A172 (cell line): ENCODE measurements at places on chromosomes 2 and 18. TPM values are rescaled to one million over a fixed set of nuclear protein-coding genes. Genes with fewer than 3 reads are reported as not detected.

FOXI3 gene
- not detected in 2 replicates for total RNA-seq

C2orf80 gene
- not detected in 2 replicates for total RNA-seq

CYTIP gene
- not detected in 2 replicates for total RNA-seq

DCC gene
- 0.03 and 0.24 TPM in 2 replicates for total RNA-seq

EPB41L3 gene
- total RNA-seq = not detected in 2 replicates

RIOK3 gene
- 42.7 and 71.1 TPM in 2 replicates for total RNA-seq

FECH gene
- 25.9 and 38.3 TPM in 2 replicates for total RNA-seq

MEP1B gene
- total RNA-seq = not detected in 2 replicates

KIF5C gene
- total RNA-seq = 14.6 and 22.9 TPM in 2 replicates

MSTN gene
- 0.02 TPM in 1 of 2 replicates, not detected in the other for total RNA-seq

ASB18 gene
- total RNA-seq = not detected in 2 replicates

MATN3 gene
- total RNA-seq = 13.4 and 16.1 TPM in 2 replicates

ACVR1C gene
- total RNA-seq = not detected in 2 replicates

LCT gene
- total RNA-seq = not detected in 2 replicates

CYS1 gene
- total RNA-seq = 4.0 and 5.9 TPM in 2 replicates

LOXL3 gene
- 3.2 TPM in 2 replicates for total RNA-seq

CDH20 gene
- not detected in 2 replicates for total RNA-seq

COLEC12 gene
- total RNA-seq = 0.02 TPM in 1 of 2 replicates, not detected in the other

NT5C1B gene
- total RNA-seq = not detected in 2 replicates

RBM43 gene
- total RNA-seq = 2.8 and 4.1 TPM in 2 replicates

AQP4 gene
- total RNA-seq = not detected in 2 replicates

KLHL30 gene
- total RNA-seq = 6.3 and 7.4 TPM in 2 replicates

ALLC gene
- total RNA-seq = not detected in 2 replicates

DOK1 gene
- total RNA-seq = 17.3 and 24.8 TPM in 2 replicates

UBE2F gene
- total RNA-seq = 74.5 and 116 TPM in 2 replicates

SKOR2 gene
- total RNA-seq = not detected in 2 replicates

PTH2R gene
- total RNA-seq = not detected in 2 replicates

EMX1 gene
- 0.34 and 0.50 TPM in 2 replicates for total RNA-seq

KIAA2012 gene
- not detected in 2 replicates for total RNA-seq

SNTG2 gene
- total RNA-seq = 0.86 TPM in 1 of 2 replicates, not detected in the other

PDE11A gene
- total RNA-seq = 0.03 and 0.91 TPM in 2 replicates

SLC66A3 gene
- 26.2 and 29.7 TPM in 2 replicates for total RNA-seq

ABI2 gene
- 57.9 and 64.0 TPM in 2 replicates for total RNA-seq

NDUFV2 gene
- total RNA-seq = 244 and 300 TPM in 2 replicates

RTP5 gene
- not detected in 2 replicates for total RNA-seq

CRACDL gene
- total RNA-seq = 0.79 and 3.1 TPM in 2 replicates

ANKRD53 gene
- total RNA-seq = not detected in 2 replicates

COMMD1 gene
- total RNA-seq = 45.9 and 50.7 TPM in 2 replicates

ZNF804A gene
- total RNA-seq = 2.8 and 3.6 TPM in 2 replicates

NCKAP5 gene
- 0.07 and 3.7 TPM in 2 replicates for total RNA-seq

CYRIA gene
- 23.7 and 25.2 TPM in 2 replicates for total RNA-seq

AQP12B gene
- total RNA-seq = not detected in 2 replicates

SCYGR6 gene
- total RNA-seq = not detected in 2 replicates

GCKR gene
- not detected in 2 replicates for total RNA-seq

SERPINB2 gene
- not detected in 2 replicates for total RNA-seq

RESP18 gene
- not detected in 2 replicates for total RNA-seq

RAD51AP2 gene
- 0.17 TPM in 1 of 2 replicates, not detected in the other for total RNA-seq

IL1F10 gene
- not detected in 2 replicates for total RNA-seq
